ENCODE measurements at places on chromosomes 11 and 22.

- no peak for DNase-seq
Observed at GRCh38 chr22:27512283-27512761, 289.2 kb downstream of the MN1 start.

GRCh38 chr11:121194731-121195596 lies 93.9 kb downstream of the TECTA start:
- DNase-seq: peak; percentile 16

DNA sequence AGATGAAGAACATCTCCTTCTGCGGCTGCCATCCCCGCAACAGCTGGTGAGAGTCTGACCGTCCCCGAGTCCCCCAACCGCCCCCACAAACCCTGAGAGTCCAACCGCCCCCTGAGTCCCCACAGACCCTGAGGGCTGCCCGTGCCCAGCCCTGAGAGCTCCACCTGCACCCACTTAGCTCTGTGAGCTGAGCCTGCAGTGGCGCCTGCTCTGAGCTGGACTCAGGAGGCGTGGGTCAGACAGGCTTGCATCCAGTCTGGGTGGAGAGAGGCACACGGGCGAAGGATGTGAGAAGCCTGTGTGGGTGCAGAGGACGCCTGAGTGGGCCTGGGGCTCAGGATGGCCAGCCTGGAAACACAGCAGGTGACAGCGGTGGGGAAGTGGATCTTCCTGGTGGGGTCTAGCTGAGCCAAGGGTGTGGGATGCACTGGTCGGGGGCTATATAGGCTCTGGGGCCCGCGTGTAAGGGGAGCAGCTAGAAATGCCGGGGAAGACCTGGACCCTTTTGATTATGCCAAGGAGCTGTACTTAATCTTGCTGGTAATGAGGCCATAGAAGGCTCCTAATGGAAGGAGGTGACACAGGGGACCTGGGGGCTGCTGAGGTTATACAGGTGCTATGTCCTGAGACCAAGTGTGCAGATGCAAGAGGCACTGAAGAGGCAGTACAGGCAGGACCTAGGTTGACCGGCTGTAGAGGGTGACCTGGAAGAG lies 6.5 kb downstream of the MAPK8IP2 start:
- no peak for DNase-seq

GRCh38 chr11:57146301-57146700 lies 35.5 kb upstream of the LRRC55 start:
- DNase-seq: no peak

All from stimulated activated CD4-positive, alpha-beta T cell treated with anti-CD3 and anti-CD28 coated beads, Interleukin-4, amount 100 ng/mL, for 4 hours (primary cell).